Activated CD8-positive, alpha-beta T cell treated with anti-CD3 and anti-CD28 coated beads, Interleukin-2, amount 10 ng/mL, durations not matched to agents 7 days and 5 days (primary cell): ENCODE measurements at places on chromosomes 4 and X. TPM values are rescaled to one million over a fixed set of nuclear protein-coding genes. Genes with fewer than 3 reads are reported as not detected.

The GSX2 gene
- not detected for total RNA-seq

The GLRB gene
- total RNA-seq, result not detected

The CTAG1B gene
- total RNA-seq, result not detected

GRCh38 chr4:139779691-139780090, 114.1 kb downstream of the MGST2 start:
- no peak overlapping the region for H3K27ac ChIP-seq
- no peak for DNase-seq
- H3K4me3 ChIP-seq, result no peak overlapping the region
- peaks cover 4% of the 10 kb centered on the region for H3K27me3 ChIP-seq
- H3K36me3 ChIP-seq, result no peaks in the 10 kb centered on the region

GRCh38 chr4:109005523-109005922, 242.7 kb upstream of the ETNPPL start:
- H3K4me1 ChIP-seq, result peaks cover 11% of the 10 kb centered on the region
- DNase-seq, result no peak
- H3K27ac ChIP-seq, result no peak overlapping the region

DNA sequence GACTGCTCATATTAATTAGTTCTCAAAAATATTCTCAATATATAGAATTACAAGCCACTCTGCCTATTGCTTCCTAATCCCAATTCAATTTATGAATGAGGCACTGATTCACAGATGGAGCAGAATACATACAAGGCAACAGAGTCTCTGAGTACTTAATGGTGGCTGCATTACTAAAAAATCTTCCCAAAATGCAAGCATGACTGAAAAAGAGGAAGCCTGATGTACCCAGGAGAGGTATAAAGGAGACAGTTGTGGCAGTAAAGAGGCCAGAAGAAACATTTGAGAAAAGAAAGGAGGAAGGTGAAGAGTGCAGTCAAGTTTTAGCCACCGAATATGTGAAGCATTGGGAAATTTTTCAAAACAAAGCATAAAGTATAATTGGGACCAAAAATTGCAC, 163.2 kb upstream of the INTU start:
- no peaks in the 10 kb centered on the region for H3K4me1 ChIP-seq
- H3K27me3 ChIP-seq, result no peaks in the 10 kb centered on the region
- H3K4me3 ChIP-seq, result no peak overlapping the region
- no peaks in the 10 kb centered on the region for H3K36me3 ChIP-seq
- no peak for DNase-seq
- no peak overlapping the region for H3K27ac ChIP-seq

DNA sequence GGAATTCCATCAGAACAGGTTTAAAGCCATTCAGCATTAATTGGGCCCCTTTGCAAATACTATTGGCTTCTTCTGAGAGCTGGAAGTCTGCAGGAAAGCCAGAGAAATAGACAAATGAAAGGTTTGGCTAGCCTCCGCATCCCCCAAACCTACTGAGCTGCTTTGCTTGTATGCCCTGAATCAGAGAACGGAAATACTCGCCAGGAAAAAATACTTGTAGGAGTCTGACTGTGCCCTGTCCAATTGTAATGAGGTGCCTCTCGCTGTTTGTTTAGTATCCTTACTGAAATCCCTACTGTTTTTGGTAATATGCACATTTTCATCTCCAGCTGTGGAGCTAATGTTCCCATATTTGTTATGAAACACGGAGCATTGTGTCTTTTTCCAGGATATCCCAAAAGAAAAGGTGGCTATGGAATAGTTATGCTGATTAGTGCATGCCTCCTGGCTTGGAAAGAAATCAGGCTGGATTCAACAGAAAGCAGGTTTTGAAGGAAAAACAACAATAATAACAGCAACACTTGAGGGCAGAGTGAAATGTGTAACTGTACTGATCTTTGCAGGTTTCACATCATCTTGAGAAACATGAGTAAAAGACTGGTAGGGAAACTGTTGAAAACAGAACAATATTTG, 50.7 kb upstream of the NLGN4X start:
- no peaks in the 10 kb centered on the region for H3K36me3 ChIP-seq
- no peak overlapping the region for H3K27ac ChIP-seq
- no peaks in the 10 kb centered on the region for H3K4me1 ChIP-seq
- DNase-seq, result no peak

DNA sequence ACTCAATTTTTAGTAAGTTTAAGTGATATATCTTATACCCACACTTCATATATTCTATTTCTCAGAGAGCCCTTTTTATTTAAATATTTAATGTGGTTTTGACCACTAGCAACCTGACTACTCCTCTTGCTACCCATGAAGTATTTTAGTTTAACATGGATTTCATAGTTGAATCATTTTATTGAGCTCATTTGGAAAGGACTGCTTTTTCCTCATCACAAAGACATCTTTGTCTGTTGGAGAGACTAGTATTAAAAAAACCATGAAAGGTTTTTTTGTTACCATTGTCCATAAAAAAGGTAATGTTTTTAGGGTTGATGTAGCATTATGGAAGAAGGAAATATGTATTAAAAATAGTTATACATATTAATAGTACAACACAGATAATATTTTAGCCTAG, 139.5 kb downstream of the RAPGEF2 start:
- no peaks in the 10 kb centered on the region for H3K4me1 ChIP-seq
- no peak overlapping the region for H3K4me3 ChIP-seq
- no peak for DNase-seq
- H3K36me3 ChIP-seq, result no peaks in the 10 kb centered on the region
- no peak overlapping the region for H3K27ac ChIP-seq

GRCh38 chrX:23779025-23779424, 3.9 kb upstream of the SAT1 start:
- no peaks in the 10 kb centered on the region for H3K27me3 ChIP-seq
- no peak overlapping the region for H3K27ac ChIP-seq
- no peak overlapping the region for H3K4me3 ChIP-seq
- no peak for DNase-seq
- H3K4me1 ChIP-seq, result peaks cover 17% of the 10 kb centered on the region
- peaks cover 6% of the 10 kb centered on the region for H3K36me3 ChIP-seq

GRCh38 chr4:156472624-156473023, 499.0 kb downstream of the PDGFC start:
- H3K36me3 ChIP-seq, result no peaks in the 10 kb centered on the region
- no peak overlapping the region for H3K27ac ChIP-seq
- no peak overlapping the region for H3K4me3 ChIP-seq
- H3K4me1 ChIP-seq, result no peaks in the 10 kb centered on the region
- no peak for DNase-seq

GRCh38 chrX:20382518-20383297, 116.0 kb upstream of the RPS6KA3 start:
- H3K36me3 ChIP-seq, result peaks cover 2% of the 10 kb centered on the region
- peak overlapping the region; percentile 56 for H3K27ac ChIP-seq
- H3K4me1 ChIP-seq, result peaks cover 22% of the 10 kb centered on the region
- DNase-seq, result no peak
- no peaks in the 10 kb centered on the region for H3K27me3 ChIP-seq

GRCh38 chrX:120727911-120728310, 98.1 kb upstream of the C1GALT1C1 start:
- no peaks in the 10 kb centered on the region for H3K27me3 ChIP-seq
- no peak overlapping the region for H3K27ac ChIP-seq
- no peaks in the 10 kb centered on the region for H3K36me3 ChIP-seq

DNA sequence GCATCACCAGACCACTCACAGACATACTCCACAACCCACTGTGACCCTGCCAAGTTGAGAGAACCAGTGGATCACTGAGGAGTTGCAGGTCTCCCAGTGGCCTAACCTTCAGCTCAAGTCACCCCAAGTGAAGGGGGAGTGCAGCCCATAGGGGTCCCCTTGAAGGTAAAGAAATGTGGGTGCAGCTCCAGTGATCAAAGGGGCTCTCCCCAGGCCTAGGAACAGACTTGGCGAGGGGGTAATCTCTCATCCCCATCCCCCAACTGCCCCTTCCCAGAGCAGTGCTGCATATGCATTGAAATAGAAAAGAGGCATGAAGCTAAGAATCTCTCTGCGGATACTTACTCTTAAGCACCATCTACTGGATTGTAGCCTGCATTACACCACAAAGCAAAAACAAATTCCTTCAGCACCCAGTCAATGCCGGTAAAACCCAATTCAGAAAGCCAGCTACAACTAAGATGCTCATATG, 27.0 kb downstream of the MAGEE1 start:
- DNase-seq, result peak; percentile 20
- no peaks in the 10 kb centered on the region for H3K36me3 ChIP-seq
- H3K27ac ChIP-seq, result no peak overlapping the region
- H3K4me1 ChIP-seq, result no peaks in the 10 kb centered on the region
- H3K27me3 ChIP-seq, result no peaks in the 10 kb centered on the region

DNA sequence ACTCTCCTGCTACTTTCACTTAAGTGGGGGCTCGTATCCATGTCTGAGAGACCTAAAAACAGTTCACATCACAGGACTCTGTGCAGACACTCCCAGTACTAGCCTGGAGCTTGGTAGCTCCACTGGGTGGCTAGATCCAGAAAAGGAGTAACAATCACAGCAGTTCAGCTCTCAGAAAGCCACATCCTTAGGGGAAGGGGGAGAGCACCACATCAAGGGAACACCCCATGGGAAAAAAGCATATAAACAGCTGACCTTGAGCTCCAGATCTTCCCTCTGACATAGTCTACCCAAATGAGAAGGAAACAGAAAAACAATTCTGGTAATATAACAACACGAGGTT, 175.8 kb downstream of the FAM13A start:
- peak overlapping the region; percentile 6 for H3K27ac ChIP-seq
- H3K4me3 ChIP-seq, result no peak overlapping the region
- H3K27me3 ChIP-seq, result peaks cover 11% of the 10 kb centered on the region
- H3K36me3 ChIP-seq, result no peaks in the 10 kb centered on the region

DNA sequence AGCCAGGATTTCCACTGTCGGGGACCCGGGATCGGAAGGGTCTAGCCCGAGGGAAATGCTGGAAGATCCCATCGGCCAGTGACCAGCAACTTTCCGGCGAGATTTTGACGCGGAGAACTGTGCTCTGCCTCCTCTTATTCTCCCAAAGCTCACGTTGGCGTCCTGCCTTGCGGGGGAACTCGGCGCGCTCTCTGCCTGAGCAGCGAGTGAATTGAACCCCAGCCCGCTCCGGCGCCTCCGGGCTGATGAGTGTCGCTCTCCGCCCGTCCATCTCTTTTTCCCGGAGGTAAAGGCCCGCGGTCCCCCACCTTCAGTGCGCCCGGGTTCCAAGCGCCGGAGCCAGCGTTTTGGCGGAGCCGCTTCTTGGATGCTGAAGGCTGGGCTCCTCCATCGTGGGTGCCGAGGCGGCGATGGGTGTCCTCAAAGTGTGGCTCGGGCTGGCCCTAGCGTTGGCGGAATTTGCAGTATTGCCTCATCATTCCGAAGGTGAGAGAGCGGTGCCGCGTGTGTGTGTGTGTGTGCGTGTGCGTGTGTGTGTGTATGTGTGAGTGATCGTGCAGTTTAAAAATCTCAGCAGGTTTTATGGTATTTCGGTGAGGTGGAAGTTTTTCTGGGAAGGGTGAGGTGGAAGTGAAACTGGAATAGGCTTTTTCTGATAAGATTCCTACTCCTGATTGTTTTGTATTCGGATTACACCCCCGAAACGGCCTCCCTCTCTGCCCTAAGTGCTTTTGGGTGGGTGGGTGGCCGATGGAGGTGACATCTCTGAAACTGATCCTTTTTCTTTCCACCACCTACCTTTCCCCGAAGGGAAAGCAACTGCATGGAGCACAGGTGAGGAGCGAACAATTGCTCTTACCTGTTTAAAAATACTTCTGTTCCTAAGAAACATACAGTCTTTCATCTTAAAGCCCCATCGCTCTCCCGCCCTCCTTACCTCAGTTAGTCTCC, 752 bp downstream of the FRAS1 start:
- H3K4me3 ChIP-seq, result peak overlapping the region; percentile 89
- H3K36me3 ChIP-seq, result no peaks in the 10 kb centered on the region
- H3K27ac ChIP-seq, result no peak overlapping the region
- DNase-seq, result peak; percentile 44

DNA sequence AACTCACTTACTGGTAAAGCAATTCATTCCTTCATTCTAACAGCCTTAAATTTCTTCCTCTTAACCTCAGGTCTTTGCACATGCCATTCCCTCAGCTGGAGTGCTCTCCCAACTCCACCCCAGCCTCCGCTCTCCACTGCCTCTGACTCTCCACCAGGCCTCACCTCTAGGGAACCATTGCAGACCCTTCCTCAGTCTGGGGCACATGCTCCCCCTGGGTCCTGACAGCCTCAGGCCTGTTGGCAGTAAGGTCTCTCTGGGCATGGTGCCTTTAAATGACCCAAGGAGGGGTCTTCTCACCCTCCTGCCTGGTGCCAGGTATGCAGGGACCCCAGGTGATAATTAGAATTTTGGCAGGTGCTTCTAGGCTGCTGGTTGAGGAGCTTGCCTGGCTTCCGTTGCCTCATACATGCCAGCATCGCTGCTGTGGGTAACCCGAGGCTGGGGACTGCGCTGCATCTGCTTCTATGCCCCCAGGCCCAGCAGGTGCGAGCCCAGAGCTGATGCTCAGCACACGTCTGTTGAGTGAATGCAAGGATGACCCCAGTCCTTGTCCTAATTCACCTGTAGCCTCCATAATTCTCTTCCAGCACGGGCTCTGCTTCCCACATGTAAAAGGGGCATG, 27.5 kb upstream of the GPR78 start:
- no peak overlapping the region for H3K27ac ChIP-seq
- H3K4me1 ChIP-seq, result no peaks in the 10 kb centered on the region
- no peak overlapping the region for H3K4me3 ChIP-seq
- no peaks in the 10 kb centered on the region for H3K27me3 ChIP-seq

GRCh38 chrX:39905538-39905891, 192.2 kb downstream of the BCOR start:
- H3K4me3 ChIP-seq, result no peak overlapping the region
- no peak overlapping the region for H3K27ac ChIP-seq
- no peak for DNase-seq
- peaks cover 3% of the 10 kb centered on the region for H3K27me3 ChIP-seq
- peaks cover 2% of the 10 kb centered on the region for H3K4me1 ChIP-seq
